Stimulated activated CD4-positive, alpha-beta T cell treated with anti-CD3 and anti-CD28 coated beads, Interleukin-4, amount 100 ng/mL, for 1 hour (primary cell): ENCODE measurements at places on chromosomes 11 and 22.
A peak's percentile ranks its signal among the peaks of the same experiment; 100 is the strongest.

DNA sequence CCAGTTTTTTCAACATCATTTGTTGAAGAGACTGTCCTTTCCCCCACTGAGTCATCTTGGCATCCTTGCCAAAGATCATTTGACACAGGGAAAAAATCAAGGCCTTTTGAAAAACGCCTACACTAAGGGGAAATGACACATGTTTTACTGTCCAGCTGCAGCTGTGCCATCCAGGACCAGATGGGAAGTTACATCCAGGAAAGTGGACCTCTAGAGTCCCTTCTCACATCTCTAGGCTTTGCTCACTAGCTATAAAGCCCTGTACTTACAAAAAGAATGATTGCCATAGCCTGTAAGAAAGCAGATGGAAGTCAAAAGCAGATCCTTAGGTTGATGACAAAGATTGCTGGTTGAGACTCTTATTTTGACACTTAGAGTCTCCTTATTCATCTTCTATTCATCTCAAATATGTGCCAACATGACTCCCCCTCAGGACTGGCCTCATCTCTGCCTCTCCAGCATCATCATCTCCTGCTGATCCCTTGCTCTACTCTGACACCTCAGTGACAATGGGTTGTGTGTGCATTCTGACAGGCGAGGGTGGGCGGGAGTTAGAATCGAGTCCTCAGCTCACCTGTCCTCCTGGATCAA lies 22.8 kb downstream of the OSBP2 start:
- no peak for DNase-seq

GRCh38 chr11:91239359-91239758 lies 985.3 kb upstream of the FAT3 start:
- no peak for DNase-seq

DNA sequence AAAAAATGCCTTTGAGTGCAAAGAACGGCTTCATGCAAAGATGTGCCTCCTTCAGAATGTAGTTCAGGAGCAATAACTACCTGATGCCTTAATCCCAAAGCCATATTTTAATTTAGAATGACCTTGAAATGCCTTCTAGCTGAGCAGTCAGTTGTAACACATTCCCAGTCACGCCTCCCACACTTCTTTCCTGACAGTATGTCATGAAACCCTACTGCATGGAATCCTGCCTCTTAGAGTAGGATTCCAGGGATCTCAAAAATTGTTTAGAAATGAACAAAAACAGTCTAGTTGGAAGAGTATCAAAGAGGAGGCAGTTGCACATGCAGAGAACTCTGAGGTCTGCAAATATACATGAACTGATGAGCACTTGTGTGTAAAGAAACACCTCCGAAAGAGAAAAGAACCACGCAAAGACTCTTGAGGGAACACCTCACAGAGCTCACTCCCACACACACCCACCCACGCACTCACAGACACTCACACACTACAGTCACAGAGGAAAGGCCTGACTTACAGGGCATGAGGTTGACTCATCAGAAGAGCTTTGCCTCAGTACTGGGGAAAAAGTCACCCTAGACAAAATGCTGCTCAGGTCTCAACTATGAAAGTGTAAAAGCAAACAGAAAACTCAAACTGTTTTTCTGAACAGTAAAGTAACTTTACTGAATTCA lies 77.4 kb downstream of the GGTLC2 start:
- DNase-seq: peak; percentile 81

DNA sequence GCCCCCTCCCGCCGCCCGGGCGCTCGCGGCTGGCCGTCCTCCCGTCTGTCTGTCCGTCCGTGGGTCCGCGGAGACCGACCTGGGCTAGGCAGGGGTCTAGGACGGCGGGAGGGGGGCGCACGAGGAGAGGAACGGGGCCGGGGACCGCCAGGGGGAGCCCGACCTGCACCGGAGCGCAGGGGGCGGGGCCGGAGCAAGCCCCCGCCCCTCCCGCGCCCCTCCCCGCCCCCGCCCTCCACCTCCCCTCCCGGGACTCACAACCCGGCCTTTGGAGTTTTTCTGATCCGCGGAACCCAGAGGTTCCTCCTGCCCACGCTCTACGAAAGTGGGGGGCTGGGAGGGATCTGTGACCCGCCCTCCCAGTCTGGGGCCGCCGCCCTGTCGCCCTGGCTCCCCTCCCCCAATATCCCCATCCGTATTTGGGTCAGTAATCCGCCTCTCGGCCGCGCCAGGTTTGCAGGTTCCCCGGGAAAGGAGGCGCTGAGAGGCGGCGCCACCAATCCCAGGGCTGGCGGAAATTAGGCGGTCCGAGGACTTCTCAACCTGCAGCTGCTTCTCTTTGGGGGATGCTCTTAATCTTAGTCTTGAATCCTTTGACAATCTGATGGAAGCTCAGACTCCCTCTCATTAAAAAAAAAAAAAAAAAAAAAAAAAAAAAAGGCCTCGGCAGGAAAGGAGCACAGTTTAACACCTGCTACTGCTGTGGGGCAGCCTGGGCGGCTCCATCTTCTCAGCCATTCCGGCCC lies 925 bp upstream of the KCNJ11 start:
- DNase-seq: peak; percentile 83

- no peak for DNase-seq
These were observed 664 bp upstream of the ZC3H7B start for GRCh38 chr22:41300661-41301060.

GRCh38 chr11:111324277-111324720 lies 26.0 kb downstream of the POU2AF3 start:
- DNase-seq: no peak

- DNase-seq: no peak
These were observed 43.7 kb downstream of the OR8B12 start for GRCh38 chr11:124499711-124500110.

DNA sequence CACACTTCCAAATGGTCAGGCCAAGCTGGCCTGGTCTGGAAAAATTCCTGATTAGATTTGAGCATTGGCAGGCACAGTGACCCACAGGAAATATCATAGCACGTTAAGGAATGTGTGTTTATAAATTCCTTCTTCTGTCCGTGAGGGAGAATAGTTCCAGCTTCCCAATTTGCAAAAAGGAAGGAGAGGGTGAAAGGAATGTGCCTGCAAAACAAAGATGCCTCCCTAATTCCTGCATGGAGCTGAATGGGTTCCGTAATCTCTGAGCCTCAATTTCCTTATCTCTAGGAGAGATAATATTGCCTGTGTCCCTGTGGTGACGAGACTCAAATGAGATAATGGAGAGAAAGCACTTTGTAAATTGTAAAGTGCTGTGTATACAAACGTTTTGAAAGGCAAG lies 105.1 kb downstream of the FEZ1 start:
- DNase-seq: no peak

DNA sequence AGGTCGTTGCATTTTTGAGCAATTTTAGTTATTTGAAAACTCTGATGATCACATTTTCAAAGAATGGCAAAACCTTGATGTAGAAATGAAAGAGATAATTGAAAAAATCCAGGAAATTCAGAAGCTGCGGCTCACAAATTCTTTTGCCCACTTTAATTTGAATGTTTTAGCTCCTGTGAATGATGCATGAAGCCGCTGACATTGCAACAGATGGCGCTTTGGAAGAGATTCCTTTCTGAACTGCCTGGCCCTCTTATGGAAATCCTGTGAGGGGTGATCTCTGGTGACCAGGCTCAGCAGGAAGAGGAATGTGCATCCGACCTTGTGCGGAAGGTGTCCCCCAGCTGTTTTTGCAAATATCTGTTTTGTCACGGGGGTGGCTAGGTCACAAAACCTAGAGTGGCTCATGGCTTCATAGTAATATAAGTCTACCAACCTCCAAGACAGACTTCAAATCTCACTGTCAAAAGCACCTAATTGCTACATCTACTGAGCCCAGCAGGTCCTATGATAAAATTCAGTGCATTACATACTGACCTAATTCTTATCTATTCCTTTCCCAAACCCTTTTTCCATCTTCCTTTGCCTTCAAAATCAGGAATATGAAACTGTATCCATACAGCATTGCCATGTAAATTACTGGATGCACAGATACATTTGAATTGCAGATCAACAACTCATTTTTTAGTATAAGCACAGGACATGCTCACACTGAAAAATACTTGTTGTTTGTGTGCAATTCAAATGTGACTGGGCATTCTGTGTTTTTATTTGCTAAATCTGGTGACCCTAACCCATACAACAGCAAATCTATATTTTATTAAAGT lies 412.7 kb downstream of the ETS1 start:
- DNase-seq: no peak

- no peak for DNase-seq
These were observed 10.7 kb upstream of the SESN3 start for GRCh38 chr11:95241681-95242081.

GRCh38 chr11:17574141-17575091 lies 27.4 kb downstream of the OTOG start:
- no peak for DNase-seq

GRCh38 chr11:122808478-122808869 lies 29.8 kb upstream of the CRTAM start:
- DNase-seq: no peak

- DNase-seq: no peak
These were observed 43.1 kb downstream of the SCGB1A1 start for GRCh38 chr11:62461740-62462507.

DNA sequence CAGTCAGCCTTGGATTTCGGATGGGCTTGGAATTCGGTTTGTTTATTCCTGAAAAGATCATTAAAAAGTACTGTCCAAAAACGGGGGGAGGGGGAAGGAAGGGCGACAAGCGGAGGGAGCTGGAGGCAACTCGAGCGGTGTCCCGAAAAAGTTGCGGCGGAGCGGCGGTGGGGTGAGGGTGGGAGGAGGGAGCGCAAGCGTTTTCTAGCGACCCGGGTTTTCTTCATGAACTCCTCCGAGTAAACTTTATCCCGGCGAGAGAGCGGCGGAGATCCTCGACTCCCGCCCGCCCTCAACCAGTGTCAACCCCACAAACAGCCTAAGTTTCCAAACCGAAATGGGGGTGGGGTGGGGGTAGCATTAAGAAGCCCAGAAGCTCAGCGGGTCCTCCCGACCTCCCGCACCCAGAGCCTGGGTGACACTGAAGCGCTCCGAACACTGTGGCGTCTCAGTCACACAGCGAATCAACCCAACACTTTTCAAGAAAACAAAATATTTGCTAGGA lies 133.0 kb upstream of the C11orf58 start:
- no peak for DNase-seq

GRCh38 chr22:42347281-42347824 lies 76.9 kb upstream of the TCF20 start:
- no peak for DNase-seq

DNA sequence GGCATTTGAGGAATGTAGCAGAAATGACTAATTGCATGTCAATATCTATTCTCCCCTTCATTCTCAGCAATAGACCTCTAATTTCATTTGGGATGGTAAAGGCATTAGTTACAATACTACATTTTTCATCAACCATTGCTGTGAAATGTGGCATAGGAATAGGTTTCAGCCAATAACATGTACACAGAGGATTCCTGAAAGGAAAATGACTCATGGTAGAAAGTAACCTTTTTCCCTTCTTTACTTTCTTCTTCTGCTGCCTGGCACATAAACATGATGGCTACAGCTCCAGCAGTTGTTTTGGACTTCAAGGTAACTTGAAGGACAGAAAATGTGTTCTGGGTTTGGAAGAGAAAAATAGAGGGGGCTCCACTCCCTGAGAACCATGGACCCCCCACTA lies 231.8 kb upstream of the CTSC start:
- DNase-seq: no peak

- DNase-seq: no peak
These were observed 31.3 kb downstream of the GNB1L start for GRCh38 chr22:19823191-19823901.

DNA sequence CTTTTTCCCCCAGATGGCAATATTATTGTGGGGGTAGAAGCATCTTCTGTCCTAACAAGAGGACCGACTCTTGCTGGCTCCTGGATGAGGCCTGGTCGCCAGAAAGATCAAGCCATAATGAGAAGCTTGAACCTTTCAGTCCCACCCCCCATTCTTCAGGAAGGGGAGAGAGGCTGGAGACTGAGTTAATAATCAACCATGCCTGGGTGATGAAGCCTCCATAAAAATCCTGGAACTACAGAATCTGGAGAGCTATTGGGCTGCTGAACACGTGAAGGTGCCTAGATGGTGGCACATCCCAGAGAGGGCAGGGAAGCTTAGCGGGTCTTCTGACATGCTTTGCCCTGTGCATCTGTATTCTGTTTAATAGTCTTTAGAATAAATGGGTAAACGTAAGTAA lies 16.3 kb downstream of the AP5B1 start:
- DNase-seq: no peak

- no peak for DNase-seq
These were observed 94.4 kb downstream of the FAM76B start for GRCh38 chr11:95695181-95695580.

DNA sequence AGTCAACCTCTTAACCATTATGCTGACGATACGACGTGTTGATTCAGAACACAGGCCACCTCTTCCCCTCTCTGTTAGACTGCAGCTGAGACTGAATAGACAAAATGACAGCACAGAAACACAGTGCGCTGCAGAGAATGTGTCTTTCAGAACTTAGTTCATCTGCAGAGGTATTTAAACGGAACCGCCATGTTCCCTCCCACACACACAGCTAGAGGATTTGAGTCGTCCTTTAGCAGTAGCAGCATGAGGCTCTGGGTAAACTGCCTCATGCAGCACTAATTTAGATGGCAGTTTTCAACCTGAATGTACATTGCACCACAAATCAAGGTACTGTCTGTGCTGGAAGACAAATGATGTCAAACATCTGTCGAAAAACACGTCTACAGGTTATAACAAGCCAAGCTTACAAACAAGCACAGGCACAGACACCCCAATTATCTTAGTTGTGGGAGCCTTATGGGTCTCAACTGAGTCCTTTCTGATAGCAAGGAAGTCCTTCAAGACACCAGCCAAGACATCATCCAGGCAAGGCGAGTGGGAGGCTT lies 76.6 kb upstream of the LRRC4C start:
- DNase-seq: no peak

GRCh38 chr11:73295241-73295995 lies 12.7 kb upstream of the ARHGEF17 start:
- peak; percentile 74 for DNase-seq

DNA sequence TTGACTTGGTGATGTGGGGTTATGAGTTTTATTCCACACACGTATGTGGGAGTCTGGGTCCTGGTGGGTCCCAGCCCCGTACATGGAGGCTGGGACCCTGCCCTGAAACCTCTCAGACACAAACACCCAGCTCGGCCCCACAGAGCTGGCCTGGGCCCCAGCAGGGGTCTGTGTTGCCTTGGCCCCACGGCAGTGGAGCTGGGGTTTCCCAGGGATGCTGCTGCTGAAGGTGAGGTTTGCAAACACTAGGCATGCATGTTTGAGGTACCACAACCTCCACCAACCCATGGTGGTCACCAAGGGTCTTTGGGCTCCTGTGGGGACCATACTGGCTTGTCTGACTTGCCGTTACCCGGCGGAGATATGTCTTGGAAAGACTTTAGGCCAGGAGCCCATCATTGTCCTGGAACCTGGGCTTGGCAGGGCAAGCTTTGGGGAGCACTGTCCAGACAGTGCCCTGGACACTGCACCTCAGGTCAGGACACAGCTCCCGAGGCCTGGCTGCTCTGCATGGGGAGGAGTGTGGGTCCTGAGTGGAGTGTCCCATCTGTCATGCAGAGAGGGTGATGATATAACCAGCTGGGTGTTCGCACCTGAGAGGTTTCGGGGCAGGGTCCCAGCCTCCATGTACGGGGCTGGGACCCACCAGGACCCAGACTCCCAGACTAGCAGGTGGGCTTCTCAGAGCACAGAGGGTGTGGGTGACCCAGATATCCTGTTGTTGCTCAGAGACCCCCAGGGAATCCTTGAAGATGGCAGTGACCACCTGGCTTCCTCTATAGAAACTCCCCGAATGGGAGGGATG lies 63.3 kb downstream of the KCNQ1 start:
- DNase-seq: no peak
